ENCODE measurements at places on chromosomes 2 and 18. TPM values are rescaled to one million over a fixed set of nuclear protein-coding genes. Genes with fewer than 3 reads are reported as not detected.
A peak's percentile ranks its signal among the peaks of the same experiment; 100 is the strongest.

DNA sequence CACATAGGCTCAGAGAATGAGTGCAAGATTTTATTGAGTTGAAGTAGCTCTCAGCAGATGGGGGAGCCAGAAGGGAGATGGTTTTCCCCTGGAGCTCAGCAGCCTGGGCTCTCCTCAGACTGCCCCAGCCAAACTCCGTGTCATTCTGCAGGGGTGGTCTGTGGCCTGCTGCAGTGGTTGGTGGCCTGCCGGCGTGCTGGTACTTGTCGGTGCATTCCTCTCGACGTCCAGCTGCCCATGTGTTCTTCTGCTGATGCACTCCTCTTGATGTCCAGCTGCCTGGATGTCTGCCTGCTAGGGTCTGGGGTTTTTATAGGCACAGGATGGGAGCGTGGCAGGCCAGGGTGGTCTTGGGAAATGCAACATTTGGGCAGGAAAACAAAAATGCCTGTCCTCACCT lies 25.6 kb upstream of the TMEM17 start:
- no peaks in the 10 kb centered on the region for H3K27me3 ChIP-seq
- H3K36me3 ChIP-seq: no peaks in the 10 kb centered on the region
- no peaks in the 10 kb centered on the region for H3K4me1 ChIP-seq
- DNase-seq: no peak

DNA sequence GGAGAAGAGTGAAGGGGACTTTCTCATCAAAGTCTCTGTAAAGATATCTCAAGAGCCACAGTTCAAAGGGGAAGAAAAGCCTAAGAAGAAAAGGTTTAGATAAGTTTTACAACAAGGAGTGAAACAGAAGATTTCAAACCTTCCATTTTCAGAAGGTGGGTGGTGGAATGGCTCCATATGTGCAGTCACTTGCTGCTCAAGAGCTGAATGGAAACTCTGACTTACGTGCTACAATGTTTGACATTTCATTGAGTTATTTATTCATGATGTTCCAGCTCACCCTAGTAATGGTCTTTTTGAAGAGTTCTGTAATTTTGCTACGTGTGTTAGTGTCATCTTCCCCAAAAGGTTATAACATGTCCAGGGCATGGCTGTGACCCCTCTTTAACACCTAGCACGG lies 21.7 kb downstream of the LCT start:
- no peaks in the 10 kb centered on the region for H3K27me3 ChIP-seq
- DNase-seq: no peak
- no peaks in the 10 kb centered on the region for H3K36me3 ChIP-seq
- no peak overlapping the region for H3K4me3 ChIP-seq

DNA sequence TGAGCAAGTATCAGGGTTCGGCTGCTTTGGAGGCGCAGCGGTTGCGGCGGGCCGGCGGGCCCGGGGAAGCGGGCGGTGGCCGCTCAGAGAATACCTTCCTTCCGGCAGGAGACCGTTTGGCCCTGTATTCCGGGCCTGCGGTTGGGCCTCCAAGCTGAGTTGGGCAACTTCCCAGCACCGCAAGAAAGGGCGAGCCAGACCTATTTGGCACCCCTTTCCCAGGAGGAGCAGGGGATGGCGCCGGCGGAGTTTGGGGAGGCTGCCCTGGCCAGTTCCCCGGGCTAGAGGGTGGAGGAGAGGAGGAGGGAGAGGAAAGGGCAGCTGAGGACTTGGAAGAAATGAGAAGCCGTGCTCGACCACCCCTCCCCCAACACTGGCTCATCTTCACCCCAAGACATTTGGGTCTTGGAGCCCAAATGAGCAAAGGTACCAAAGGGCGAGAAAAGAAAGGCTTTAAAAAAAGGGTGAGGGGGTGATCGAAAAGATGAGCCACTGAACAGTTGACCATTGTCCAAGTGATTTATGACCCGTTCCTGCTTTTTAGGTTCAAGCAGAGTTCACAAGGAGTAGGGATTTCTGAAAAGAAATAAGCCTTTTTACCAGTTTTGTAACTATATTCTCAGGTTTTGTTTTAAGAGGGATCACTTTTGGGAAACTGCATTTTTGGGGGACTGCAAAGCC lies 8.4 kb downstream of the HOXD3 start:
- no peaks in the 10 kb centered on the region for H3K36me3 ChIP-seq
- H3K4me1 ChIP-seq: peaks cover 2% of the 10 kb centered on the region

CDKL4 gene
- total RNA-seq: 1.7 TPM

DNA sequence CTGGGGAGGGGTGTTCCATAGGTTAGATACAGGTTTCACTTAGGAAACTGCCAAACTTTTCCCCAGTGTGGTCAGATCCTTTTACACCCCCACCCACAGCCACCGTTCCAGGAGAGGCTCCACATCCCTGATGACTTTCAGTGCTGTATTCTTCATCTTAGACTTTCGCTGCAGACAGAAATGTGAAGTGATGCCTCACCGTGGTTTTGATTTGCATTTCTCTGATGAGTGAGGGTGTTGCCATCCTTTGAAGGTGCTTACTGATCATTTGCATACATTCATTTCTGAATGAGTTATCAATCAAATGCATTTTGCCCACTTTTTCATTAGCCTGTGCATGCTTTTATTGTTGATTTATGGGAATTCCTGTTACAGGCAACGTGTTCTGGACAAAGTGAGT lies 14.9 kb downstream of the COPS9 start:
- no peak overlapping the region for H3K4me3 ChIP-seq
- DNase-seq: no peak
- no peaks in the 10 kb centered on the region for H3K27me3 ChIP-seq

GRCh38 chr18:34223893-34224422 lies 755 bp downstream of the NOL4 start:
- H3K4me1 ChIP-seq: peaks cover 25% of the 10 kb centered on the region
- DNase-seq: no peak
- no peak overlapping the region for H3K27ac ChIP-seq

- H3K4me1 ChIP-seq: peaks cover 18% of the 10 kb centered on the region
- DNase-seq: peak; percentile 66
- H3K4me3 ChIP-seq: no peak overlapping the region
Observed at GRCh38 chr2:16012626-16013358, 72.4 kb downstream of the MYCN start.

DNA sequence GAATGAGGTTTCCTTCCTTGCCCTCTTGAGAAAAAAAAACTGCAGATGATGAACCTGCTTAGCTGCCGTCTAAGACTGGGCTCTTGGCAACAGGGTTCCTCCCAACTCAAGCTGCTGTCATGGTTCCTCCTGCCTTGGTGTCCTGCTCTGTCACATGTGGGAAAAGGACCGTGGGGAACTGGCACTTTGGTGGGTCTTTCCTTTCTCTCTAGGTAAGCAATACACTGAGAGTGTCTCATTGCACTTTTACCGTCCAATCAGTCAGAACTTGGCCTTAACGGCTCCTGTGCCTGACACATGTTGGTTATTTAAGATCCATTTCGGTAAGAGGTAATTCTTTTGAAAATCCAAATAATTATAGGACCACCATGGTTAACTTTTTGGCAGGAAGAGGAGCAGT lies 60.8 kb upstream of the RNF152 start:
- no peaks in the 10 kb centered on the region for H3K4me1 ChIP-seq
- no peak overlapping the region for H3K4me3 ChIP-seq
- no peak overlapping the region for H3K27ac ChIP-seq
- no peaks in the 10 kb centered on the region for H3K36me3 ChIP-seq
- DNase-seq: no peak
